H9 (cell line): ENCODE measurements at places on chromosomes 6 and 20.

- DNase-seq, result no peak
Measured at GRCh38 chr20:58604128-58604881, 46.8 kb upstream of the STX16 start.

DNA sequence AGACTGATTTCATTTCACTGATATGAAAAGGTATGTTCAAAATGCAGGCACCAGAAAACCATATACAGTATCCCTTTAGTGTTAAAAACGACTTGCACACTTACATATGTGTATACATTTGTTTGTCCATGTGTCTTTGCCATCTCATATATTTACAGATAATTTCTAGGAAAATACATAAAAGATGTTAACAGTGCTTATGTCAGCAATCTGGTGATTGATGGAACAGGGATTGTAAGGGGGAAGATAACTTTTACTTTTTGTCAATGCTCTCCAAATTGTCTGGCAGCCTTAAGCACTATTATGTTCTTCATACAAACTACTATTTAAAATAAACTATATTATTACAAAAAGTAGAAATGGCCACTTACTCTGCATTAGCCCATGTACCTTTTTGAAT, 238.5 kb upstream of the DEFB112 start:
- no peak for DNase-seq

GRCh38 chr6:41222513-41222912, 5.6 kb upstream of the TREML4 start:
- no peak for DNase-seq

- no peak for DNase-seq
Measured at GRCh38 chr6:133130863-133131262, 110.3 kb upstream of the EYA4 start.

DNA sequence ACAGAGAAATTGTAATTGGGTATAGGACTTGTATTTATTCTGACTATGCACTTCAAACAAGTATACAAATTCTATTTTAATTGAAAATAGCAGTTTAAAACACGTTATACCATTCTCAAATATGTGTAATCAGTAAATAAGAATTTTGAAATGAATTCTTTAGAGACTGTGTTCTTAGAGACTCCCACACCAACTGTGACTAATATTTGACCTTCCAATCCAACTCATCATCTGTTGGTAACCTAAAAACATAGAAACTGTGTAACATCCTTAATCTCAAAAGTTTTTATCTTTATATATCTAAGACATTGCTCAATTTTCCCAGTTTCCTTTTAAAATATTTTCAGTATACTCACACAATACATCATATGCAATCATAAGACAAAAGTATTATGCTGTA, 83.9 kb downstream of the KHDRBS2 start:
- no peak for DNase-seq

DNA sequence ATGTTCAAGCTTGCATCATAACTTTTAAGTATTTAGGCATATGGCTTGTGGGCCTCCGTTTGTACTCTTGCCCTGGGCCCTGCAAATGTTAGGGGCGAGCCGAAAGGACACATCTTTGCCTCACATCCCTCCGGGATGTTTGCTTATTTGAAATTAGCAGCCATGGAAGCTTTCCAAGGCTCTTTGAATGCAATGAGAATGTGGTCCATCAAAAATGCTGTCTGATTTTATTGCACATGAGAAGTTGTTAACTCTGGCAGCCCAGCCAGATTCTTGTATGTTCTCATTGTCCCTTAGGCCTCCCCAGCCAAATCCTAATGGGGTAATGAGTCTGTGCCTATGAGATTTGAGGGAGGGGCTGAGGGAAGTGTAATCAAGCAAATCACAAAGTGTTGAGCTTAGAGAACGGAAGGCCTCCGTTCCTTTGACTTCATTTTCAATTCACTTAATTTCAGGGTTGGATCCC, 261.2 kb upstream of the MARCKS start:
- DNase-seq, result no peak

DNA sequence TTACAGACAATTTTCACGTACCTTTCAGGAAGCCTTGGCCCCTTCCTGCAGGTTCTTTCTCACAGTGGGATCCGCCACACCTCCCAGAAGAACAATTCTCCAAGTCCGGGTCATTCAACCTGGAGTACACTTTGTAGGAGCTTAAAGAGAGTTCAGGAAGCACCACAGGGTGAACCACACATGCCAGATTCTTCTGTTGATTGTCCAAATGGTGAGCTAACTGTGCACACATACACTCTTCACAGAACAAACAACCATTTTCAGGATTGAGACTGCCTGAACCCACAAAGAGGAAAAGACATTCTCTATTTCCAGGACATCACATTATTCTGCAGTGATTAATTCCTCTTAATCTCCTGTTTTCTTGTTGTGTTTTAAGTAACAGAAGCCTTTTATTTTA, 51.0 kb downstream of the SCGN start:
- DNase-seq, result no peak
